Stimulated activated CD4-positive, alpha-beta T cell treated with anti-CD3 and anti-CD28 coated beads, TNF-alpha, amount 100 ng/mL, for 24 hours (primary cell): ENCODE measurements at places on chromosomes 7 and 10.

DNA sequence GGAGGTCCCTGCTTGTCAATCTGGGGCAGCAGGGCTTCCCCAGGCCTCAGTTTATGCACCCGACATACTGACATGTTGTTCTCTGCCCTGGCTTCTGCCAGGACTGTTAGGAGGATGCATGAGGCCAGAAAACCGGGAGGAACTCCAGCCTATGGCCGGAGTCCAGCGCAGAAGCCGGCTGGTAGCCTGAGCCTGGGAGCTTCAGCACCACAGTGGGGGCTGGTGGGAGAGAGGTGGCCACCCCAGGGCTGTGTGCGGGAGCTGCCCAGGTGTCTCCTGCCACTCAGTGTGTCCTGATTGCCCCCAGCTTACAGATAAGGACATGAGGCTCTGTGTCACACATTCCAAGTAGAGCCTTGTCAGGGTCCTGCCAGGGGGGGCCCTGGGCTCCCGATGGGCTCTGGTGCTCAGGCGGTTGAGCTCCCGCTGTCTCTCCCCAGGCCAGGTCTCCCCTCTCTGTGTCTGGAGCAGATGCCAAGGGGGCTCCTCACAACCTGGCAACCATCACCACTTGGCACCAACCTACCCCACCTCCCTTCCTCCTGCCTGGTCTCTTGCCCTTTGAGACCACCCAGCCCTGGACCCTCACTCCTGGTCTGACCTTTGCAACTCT is 32.3 kb downstream of the PPIF start:
- no peak for DNase-seq

DNA sequence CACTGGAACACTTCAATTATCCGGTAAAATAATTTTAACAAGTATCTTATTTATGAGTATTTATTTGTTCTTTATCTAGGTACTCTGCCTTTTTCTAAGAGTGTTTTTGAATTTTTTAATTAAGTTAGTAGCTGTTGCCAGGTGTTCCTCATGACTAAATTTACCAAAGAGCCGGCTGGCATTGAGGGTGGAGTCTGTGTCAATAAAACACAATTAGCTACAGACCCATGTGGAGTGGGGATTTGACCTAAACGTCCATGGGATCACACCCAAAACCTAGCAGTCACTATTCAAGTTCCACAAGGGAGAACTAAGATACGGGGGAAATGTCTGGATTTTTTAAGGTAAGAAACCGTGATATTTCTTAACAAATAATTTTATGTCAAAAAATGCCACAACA is 9.8 kb downstream of the SLC16A12 start:
- no peak for DNase-seq

GRCh38 chr7:32588657-32589056 is 93.4 kb downstream of the AVL9 start:
- no peak for DNase-seq

GRCh38 chr7:123787220-123788007 is 38.6 kb upstream of the WASL start:
- no peak for DNase-seq

GRCh38 chr10:92845921-92846320 is 2.4 kb upstream of the EXOC6 start:
- DNase-seq: no peak

DNA sequence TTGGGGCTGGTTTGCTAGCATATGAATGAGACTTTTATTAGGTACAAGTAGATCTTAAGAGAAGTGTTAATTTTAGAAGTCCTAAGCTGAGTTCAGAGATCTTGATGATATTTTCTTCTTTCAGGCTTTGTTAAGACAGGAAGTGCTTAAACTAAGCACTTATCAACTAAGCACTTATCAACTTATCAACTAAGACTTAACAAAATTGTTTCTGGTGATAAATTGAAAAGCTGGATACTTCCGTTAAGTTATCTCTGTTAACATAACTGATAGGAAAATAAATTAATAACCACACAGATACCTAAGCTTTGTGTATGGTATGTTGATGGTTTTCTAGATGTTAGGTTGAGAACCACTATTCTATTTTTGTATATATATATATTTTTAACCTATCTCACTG is 113.7 kb downstream of the PHTF2 start:
- no peak for DNase-seq

DNA sequence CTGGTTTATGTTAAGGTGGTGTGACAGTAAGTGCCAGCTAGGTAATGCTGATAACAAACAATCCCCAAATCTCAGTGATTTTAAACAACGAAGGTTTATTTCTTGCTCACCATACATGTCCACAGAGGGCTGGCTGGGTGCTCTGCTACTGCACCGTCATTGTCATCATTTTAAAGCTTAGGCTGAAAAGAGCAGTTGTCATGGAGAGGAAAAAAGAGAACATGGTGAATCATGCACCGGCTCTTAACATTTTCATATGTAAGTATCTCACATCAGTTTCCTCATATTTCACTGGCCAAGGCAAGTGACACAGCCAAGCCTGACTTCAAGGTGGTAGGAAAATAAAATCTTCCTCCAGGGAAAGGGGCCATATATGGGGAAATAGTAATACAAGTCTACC is 746.9 kb downstream of the SORCS3 start:
- DNase-seq: no peak

- no peak for DNase-seq
These were observed 270.8 kb upstream of the FZD8 start for GRCh38 chr10:35912615-35913569.

DNA sequence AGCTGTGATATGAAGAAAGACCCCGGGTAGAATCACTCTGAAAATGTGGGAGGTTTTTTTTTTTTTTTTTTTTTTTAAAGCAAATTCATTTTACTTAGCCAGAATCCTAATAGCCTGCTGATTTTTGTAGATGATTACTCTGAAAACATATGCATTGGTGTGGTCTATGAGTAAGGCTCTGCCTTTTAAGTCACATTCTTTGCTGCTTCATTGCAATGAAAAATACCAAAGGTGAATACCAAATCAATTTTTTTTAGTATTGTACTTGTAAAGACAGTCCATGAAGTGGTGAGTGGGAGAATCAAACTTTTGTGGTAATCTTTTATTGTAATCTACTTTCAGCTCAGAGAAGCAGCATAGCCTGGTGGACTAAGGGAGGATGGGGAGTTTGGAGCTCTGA is 130.3 kb downstream of the SDK1 start:
- DNase-seq: no peak

GRCh38 chr7:45259966-45260646 is 102.5 kb downstream of the RAMP3 start:
- peak; percentile 54 for DNase-seq

DNA sequence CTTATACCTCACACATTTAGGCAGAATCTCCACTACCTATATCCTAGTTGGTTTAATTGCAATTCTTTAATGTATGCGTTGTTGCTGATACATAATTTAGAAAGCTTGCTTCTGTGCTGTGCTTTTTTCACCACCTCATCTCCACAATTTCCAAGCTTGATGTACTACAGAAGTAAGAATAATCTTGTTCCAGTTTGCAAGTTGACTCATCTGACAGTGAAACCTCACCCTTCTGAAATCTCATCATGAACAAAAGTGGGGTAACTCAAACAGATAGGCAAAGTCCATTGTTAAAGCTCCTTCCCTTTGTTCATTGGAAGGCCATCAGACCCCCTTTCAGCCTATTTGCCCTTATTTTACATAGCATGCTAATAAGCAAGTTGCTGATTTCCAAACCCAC is 13.6 kb downstream of the EIF4EBP2 start:
- DNase-seq: no peak

DNA sequence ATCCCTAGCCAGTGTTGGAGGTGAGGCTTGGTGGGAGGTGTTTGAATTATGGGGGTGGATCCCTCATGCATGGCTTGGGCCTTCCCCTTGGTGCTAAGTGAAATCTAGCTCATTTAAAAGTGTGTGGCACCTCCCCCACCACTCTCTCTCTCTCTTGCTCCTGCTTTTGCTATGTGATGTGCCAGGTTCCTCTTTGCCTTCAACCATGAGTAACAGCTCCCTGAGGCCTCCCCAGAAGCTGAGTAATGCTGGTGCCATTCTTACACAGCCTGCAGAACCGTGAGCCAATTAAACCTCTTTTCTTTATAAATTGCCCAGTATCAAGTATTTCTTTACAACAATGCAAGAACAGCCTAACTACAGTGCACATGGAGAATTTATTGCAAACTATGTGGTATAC is 188.8 kb upstream of the POT1 start:
- DNase-seq: no peak

- no peak for DNase-seq
These were observed 2.0 kb upstream of the CTBP2 start for GRCh38 chr10:125162120-125162931.

DNA sequence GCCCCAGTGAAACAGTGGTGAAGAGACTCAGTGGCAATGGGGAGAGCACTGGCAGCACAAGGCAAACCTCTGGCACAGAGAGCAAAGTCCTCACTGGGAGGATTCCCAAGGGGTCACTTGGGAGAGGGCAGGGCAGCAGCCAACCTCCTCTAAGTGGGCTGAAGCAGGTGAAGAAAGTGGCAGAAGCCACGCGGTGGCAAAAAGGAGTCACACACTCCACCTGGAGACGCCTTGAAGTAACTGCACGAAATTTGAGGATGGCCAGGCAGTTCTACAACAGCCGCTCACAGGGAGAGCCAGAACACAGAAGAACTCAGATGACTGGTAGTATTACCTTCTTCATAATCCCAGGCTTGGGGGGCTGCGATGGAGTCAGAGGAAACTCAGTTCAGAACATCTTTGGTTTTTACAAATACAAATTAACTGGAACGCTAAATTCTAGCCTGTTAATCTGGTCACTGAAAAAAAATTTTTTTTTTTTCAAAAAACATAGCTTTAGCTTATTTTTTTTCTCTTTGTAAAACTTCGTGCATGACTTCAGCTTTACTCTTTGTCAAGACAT is 574 bp upstream of the IL6 start:
- DNase-seq: peak; percentile 54
